ENCODE measurements at places on chromosomes 16 and 17.

DNA sequence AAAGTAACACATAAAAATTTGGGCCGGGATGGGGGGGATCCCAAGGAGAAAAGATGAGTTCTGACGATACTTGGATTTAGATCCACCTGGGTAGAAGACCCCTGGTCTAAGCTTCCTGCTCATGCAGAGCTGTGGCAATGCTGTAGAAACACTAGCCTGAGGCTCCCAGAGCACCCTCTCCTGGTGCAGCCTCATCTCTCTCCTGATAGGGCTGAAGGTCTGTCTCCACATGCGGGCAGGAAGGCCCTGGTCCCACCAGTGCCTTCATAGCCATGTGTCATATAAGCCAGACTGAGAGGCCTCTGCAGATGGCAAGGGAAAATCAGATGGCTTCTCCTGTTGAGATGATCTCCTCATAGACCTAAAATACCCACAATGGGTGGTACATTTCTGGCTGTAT is 518.0 kb upstream of the ZFHX3 start:
- no peak for DNase-seq

GRCh38 chr17:7233701-7234082 is 625 bp downstream of the DVL2 start:
- no peak for DNase-seq

DNA sequence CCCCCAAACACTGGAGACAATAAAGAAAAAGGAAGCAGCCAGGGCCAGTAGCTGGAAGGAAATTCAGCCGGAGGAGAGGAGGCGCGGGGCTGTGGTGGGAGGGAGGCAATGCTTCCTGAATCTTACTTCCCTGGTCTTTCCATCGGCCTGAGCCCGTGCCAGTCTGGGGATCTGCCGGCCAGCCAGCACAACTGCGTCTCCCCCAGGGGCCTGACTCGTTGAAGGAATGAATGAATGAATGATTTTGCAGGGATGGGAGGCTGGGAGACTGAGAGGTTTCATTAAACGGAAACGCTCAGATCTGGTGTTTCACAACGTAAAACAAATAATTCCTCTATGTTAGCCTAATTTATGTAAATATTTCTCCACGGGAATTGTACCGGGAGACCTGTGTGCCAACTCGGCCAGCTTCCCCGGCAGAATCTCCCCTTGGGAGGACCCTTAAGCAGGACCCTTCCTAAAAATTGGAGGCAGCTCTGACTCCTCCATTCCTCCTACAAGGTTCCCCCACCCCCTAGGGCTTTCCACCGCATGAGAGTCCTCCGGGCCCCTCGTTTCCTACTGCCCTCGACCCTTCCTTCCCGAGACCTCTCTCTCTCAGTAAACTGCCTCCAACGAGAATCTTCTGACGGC is 1.3 kb upstream of the BAIAP2 start:
- no peak for DNase-seq

DNA sequence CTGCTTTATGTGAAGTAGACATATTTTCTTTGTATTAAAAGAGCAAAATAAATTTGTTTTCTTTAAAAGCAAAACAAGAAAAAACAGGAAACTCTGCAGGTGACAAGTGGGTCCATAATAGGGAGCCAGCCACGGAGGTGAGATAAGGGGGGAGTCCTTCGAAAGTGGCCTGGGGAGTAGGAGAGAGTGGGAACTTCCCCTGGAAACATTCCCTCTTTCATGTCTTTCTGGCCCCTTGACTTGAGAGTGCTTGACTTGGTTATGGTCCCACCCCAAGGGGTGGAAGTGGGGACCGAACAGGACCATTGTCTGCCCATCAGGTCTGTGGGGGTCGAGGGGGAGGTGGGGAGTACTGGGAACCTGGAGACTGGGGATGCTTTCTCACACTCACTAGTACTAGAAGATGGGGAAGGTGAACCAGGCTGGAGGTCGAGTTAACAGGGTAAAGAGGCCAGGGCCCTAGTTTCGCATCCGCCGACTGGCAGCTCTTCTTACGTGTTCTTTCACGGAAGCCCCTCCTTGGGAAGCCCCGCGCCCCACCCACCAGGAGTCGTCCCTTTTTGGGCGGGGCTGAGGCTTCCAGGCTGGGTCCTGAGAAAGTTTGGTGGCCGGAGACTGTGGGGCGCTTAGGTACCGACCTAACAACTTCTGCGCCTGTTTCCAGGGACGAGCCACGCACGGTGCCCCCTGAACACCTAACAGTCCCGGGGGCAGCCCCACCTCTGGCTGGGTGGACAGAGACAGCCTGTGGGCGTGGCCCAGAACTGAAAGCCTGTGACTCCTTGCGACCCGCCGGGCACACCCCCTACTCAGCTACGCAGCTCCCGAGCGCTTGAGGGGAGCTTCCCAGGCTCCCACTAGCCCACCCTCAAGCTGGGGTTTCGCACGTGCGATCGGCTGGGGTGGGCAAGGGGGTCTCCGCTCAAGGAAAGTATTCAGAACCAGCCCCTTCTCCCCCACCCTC is 790 bp downstream of the TRADD start:
- DNase-seq, result no peak

GRCh38 chr16:28321700-28322411 is 29.5 kb downstream of the SBK1 start:
- peak; percentile 1 for DNase-seq

Measured in NCI-H1694 treated with DMSO at 0.1 percent for 48 hours (cell line).